ENCODE measurements at places on chromosomes 5 and 9.

GRCh38 chr5:126234563-126235195 is 188.5 kb upstream of the GRAMD2B start:
- DNase-seq: no peak

- no peak for DNase-seq
Observed at GRCh38 chr9:95495961-95496360, 20.8 kb downstream of the PTCH1 start.

- DNase-seq: no peak
Observed at GRCh38 chr5:40483316-40483715, 196.4 kb upstream of the PTGER4 start.

DNA sequence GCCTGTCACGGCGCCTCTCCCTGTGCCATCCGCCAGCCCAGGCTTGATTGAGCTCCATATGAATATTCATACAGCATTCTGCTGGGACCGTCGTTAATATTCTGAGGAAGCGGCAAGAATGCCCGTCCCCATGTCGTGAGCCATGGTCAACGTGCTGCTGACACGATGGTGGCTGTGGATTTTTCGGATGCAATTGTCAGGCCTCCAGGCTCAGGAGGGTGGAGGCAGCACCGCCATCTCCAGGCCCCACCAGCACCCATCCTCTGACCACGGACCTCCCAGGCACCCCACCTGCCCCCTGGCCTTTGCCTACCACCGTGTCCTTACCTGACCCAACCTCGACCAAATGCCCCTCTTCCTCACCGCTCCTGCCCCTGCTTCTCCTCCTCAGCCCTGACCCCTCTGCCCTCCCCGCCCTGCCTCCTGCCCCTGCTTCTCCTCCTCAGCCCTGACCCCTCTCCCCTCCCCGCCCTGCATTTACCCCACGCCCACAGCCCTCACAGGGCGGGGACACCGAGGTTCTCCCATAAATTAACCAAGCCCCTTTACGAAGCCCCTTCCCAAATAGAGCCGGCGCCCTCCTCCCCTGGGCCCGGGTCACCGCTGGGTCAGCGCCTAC is 9.9 kb downstream of the TMEM250 start:
- DNase-seq: no peak

DNA sequence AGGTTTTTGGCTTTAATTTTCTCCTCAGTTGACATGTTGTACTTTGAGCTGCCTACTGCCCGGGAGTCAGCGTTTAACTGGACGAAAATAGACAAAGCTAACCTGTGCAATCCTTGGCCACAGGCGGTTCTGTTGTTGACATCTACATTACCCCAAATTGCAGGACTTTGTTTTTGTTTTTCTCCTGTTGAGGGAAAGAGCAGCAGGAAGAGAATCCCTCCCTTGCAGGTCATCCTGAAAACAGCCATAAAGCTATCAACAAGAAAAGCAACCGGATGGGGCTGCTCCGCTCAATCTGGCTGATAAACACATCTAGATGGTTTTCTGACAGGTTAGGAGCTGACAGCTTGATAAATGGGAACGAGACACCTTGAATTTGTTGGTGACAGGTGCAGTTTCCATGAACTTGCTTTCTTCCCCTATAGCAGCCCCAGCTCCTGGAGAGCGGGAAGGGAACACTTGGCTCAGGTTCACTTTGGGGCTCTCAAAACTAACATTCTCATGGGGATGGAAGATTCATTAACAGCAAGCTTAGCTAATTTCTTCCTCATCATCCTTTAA is 331.5 kb downstream of the SLIT3 start:
- DNase-seq: no peak

GRCh38 chr9:72954431-72955125 is 1.7 kb upstream of the ALDH1A1 start:
- no peak for DNase-seq

GRCh38 chr5:170361616-170362015 is 27.6 kb downstream of the KCNMB1 start:
- no peak for DNase-seq

- no peak for DNase-seq
Observed at GRCh38 chr5:31770998-31771397, 132.1 kb downstream of the PDZD2 start.

- no peak for DNase-seq
Observed at GRCh38 chr9:107243742-107244141, 39.3 kb upstream of the RAD23B start.

DNA sequence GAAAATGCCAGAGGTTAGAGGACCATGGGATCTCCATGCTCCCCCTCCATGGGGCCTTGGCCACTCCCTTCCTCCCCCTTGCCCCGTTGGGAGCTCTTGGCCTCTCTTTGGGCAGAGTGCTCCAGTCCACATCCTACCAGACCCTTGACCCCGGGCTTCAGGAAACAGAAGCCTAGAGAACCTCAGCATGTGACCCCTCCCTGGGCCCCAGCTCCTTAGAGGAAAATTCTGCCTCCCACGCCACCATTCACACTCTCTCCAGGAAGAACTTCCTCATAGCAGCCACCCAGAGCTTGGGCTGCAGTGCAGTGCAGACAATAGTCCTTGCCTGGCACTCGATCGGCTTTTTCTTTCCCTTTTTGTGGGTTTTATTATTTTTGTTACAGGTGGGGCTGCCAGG is 6.0 kb downstream of the LHX6 start:
- no peak for DNase-seq

DNA sequence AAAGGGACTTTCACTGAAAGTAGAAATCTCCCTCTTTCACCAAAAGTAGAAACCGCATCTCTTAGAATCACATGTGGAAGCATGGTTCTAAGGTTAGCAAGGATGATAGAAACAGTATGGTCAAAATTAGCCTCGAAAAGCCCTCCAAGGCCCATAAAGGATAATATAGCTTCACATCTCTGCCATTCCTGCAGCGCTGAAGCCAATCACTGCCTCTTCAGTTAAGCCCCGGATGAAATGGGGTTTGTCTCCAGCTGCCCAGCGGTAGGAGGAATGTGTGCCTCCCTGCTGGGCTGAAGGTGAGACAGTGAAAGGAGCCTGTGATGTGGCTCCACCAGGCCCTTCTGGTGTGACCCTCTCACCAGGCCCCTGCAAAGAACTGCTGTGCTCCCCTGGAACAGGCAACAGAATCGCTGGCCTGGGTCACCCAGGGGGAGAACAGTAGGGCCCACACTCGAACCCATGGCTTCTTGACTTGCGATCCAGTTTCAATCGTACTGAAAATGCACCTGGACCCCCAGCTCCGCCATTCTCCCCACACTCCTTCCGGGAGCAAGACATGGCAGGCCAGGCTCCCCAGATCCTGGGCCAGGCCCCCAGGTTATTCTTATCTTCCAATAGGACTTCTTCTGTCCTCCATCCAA is 47.2 kb downstream of the CAMK2A start:
- no peak for DNase-seq

GRCh38 chr5:30627945-30628344 is 565.5 kb upstream of the CDH6 start:
- no peak for DNase-seq

DNA sequence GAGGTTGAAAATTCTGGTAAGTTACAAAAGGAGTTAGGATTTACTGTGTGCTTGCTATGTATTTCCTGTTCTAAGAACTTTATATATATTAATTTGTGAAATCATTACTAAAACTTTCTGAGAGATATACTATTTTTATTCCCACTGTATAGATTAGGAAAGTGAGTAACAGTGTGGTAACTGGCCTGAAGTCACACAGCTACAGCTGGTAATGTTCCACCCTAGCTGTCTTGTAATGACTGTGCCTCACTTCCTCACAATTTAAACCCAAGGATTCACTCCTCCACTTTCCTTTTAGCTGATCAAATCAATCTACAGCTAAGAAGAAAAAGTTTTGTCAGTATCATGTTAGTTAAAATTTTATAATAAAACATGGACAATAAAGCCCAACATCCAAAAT is 278.8 kb downstream of the GAS1 start:
- no peak for DNase-seq

GRCh38 chr9:124363326-124364096 is 51.7 kb downstream of the PSMB7 start:
- no peak for DNase-seq

- DNase-seq: peak; percentile 26
Observed at GRCh38 chr9:35923927-35924763, 14.9 kb downstream of the SPAAR start.

- DNase-seq: no peak
Observed at GRCh38 chr5:90871391-90871991, 312.9 kb downstream of the ADGRV1 start.

DNA sequence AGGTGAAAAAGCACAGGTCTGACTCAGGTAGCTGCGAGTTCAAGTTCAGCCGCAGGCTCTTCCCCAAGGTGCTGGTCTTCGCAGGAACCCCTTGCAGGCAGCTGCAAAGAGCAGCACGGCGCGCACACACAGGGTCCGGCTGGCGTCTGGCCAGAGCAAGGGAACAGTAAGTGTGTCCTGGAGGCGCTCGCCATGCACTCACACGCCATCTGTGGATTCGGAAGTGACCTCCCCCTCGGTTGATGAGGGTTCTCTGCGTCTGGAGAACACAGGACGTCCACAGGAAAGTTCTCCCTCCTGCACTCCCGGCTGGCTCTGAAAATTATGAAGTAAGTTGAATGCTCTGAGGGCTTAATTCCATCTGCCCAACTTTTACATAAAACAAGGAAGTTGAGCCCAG is 14.0 kb upstream of the EGFL7 start:
- DNase-seq: no peak

DNA sequence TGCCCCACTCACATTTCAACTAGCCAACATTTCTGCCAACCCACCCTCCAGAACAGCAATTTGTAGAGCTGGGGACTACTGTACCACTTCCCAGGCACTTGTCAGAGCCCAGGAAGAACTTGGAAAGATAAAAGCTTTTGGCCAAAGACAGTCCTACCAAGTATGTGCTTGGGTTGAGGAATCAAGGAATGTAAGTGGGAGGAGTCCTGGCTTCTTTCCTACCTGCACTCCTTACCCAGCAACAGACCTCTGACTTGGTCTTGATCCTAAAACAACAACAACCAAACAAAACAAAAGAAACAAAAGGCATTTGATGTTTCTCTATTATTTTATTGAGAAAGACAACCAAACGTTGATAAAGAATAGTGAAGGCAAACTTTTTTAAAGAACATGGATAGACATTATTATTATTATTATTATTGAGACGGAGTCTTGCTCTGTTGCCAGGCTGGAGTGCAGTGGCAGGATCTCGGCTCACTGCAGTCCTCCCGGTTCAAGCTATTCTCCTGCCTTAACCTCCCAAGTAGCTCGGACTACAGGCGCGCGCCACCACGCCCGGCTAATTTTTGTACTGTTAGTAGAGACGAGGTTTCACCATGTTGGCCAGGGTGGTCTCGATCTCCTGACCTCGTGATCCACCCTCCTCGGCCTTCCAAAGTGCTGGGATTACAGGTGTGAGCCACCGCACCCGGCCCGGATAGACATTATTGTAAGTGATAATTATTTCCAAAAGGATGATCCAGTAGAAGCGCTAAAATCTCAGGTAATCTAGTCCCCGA is 33.5 kb downstream of the ANXA2R start:
- DNase-seq: no peak

DNA sequence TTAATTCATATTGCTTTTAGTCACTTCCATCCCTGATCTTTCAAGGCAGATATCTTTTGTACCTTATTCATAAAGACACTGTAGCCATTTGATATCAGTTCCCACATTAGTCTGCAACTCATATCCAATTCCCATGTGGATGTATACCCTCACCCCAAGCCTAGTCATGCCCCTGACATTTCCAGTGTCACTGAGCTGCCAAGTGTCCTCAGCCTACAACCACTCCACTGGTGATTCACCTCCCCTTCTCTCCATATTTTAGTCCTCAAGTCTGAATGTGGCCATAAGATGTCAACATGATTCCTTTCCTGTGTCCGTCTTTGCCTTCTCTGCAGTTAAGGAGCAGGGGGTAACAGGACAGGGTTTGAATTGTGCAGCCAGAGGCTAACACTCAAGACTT is 346.9 kb downstream of the RAB3C start:
- DNase-seq: no peak

DNA sequence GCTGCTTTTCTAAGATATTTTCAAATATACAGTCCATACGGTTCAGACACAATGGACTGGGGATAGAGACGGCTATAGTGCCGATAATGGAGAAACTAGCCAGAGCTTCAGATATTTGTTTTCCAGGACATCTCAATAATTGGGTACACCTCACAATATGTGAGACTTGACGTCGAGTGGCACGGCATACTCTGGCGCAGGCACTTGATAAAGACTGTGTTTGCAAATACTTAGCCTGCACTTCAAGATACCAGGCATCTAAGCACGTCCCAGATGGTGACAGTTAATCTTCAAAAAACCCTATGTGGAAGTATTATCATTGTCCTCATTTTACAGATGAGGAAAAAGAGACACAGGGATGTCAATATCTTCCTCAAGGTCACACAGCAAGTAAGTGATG is 48.5 kb downstream of the SEMA5A start:
- no peak for DNase-seq

- DNase-seq: no peak
Observed at GRCh38 chr5:55634209-55634805, 77.8 kb downstream of the SLC38A9 start.

DNA sequence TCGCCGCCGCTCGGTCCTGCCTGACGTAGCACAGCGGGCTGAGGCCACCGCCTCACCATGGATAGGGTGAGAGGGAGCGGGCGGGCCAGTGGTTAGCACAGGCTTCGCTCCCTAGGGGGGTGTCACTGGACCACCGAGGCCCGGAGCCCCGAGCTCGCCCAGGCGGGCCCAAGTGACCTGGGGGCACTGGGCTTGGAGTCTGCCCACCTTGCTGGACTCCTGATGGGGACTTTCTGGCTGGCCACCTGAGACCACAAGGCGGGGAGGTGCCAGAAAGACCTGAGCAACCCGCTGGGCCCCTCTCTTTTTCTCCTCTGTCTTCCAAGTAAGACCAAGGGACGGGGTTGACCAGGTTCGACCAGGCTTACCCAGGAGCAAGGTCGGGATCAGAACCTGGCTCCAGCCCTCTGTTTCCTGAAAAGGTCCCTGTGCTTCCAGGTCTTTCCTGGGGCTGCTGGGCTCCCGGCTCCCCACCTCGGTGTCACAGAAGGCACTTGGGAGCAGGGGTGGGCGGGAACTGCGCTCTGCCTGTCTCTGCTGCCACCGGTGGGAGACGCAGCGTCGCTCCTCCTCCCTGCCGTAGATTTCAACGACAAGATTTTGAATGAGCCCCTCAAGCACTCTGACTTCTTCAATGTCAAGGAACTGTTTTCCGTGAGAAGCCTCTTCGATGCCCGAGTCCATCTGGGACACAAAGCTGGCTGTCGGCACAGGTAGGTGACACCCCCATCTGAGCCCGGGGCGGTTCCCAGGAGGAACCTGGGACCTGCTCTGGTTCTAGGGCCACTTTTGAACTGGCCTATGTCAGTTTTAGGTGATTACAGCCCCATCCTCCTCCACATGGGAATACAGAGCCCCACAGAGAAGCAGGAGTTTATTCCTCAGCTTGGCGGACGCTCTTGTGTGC is 1.0 kb downstream of the MRPS2 start:
- no peak for DNase-seq

GRCh38 chr9:2085716-2086115 is 70.6 kb downstream of the SMARCA2 start:
- DNase-seq: no peak

DNA sequence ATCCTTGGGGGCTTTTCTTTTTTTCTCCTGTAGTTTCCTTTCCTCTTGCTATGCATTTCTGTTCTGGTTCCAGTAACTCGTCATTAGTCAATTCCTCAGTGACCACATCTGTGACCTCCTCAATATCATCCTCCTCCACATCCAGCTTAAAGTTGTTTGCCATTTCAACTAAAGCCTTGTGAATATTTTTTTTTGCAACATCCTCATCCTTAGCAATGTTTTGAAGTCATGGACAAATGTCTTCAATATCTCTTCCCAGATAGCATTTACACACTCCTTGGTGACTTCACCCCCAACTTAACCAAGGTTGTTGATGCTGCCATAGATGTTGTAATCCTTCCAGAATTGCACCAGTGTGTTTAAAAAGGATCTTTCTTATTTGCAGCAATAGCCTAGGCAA is 14.7 kb upstream of the ADRB2 start:
- no peak for DNase-seq

Measured in activated CD4-positive, alpha-beta T cell treated with anti-CD3 and anti-CD28 coated beads for 24 hours (primary cell).